HTR-8/SVneo (cell line): ENCODE measurements at places on chromosomes 3 and 15.

DNA sequence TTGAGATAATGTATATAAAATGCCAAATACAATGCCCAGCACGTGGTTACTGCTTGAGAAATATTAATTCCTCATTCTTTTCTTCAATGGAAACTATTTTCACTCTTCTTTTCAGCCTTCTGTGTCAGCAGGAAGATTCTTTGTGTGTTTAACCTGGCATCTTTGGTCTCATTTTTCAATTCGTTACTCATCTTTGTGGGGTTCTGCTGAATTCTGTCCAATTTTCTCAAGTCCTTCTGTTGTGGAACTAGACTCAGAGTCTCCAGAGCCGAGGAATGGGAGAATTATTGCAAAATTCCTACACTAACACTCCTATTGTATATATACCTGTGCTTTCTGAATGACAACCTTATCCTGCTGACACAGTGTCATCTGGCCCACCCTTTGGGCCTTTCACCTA is 96.8 kb upstream of the RGMA start:
- DNase-seq: no peak

- no peak for DNase-seq
These were observed 68.9 kb upstream of the DCLK3 start for GRCh38 chr3:36833160-36833814.

GRCh38 chr15:68637767-68638404 is 59.1 kb downstream of the CORO2B start:
- DNase-seq: no peak

DNA sequence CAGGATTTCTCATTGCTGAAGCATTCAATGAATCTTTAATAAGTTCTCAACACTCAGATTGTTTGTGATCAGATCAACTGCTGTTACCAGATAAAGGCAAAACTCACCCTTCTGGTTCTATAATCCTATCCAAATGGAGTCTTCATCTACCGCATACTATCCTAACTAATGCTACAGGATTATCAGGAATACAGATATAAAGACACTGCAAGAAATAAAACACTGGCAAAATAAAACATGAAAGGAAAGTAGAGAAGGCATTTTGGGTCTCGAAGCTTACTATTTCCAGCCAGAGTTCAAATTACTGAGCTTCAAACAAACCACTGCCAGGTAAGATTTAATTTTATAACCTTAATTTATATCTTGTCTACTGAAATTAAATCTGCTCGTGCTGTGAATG is 524 bp downstream of the CHRM5 start:
- DNase-seq: no peak

- DNase-seq: no peak
These were observed 27.4 kb downstream of the CALML4 start for GRCh38 chr15:68177742-68178141.

DNA sequence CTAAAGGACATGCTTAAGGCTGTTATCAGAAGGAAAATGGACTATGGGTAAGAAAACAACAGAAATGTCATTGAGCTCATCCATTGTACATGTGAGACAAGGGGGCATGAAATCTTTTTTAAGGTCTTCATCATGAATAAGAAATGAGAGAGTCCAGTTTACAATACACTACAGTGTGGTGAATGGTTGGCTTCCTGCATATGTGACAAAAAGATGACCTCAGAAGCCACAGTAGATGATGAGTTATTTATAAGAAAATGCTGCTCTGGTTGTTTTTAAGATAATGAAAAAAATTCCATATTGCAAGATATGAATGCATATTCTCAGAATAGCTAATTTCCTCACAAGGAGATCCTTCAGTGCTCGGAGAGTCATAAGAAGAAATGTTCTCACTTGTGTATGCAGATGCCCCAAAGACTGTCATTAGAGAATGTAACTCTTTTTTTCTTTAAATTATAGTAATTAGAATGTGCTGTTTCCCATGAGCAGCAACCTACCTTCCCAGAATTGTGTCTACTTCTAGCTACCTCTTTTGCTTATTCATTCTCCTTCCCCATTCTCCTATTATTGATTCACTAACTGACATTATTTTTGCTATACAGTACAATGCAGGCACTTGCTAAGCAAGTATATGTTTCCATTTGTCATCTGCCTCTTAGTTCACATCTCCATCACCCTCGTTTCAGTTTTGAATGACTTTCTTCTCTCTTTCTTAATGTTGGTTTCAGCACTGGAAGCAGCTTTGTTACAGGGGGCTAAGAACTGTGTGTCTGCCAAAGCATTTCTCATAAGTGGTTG is 152.0 kb upstream of the PEX5L start:
- DNase-seq: no peak

DNA sequence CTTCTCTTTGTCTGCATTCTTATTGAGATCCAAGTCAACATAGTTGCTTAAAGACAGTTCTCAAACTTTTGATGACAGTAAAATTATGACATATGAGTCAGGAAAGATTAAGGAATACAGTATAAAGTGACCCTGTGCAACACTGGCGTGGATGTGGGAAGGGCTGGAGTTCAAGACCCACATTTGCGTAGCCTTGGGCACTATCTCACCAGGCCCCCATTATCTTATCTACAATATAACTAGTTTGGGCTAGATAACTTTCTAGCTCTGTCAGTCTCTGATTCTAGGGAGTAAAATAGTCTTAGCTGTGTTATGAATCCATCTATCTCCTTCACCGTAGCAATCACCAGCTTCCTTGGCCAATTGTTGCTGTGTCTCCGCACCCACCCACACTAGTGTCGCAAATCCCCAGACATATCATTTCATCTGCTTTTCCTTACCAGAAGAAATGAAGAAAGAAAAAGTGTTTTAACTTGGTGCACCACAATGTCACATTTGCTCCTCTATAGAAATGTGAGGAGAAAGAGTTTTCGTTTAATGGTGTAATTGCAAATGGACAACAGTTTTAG is 14.9 kb upstream of the TM4SF4 start:
- DNase-seq: no peak

DNA sequence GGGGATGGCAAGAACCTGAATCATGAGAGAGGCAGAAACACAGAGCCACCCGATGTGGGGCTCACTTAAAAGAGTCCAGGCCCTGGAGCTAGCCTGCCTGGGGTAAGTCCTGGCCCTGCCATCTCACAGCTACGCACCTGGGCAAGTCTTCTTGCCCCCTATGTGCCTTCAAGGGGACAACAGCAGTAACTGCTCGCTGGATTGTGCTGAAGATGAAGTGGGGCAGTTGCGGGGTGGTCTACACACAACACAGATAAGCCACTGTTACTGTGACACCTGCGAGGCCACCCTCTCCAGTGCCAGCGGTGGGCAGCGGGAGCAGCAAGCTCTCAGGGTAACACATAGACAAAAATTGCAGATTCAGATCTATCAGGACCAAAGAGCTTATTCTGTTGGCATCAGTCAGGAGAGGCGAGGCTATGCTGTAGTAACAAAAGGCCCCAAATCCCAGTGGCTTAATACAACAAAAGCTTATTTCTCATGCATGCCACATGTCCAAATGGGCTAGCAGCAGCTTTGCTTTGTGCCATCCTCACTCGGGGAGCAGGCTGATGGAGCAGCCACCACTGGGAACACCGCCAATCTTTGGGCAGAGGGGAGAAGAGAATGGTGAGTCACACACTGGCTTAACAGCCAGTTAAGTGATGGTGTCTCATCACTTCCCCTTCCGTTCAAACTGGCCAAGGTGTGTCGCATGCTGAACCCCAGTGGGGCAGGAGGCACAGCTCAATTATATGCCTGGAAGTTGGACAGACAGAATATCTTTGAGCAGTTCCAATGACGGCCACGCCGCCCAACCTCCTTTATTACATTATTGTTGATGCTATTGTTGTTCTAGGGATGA is 78.3 kb downstream of the WNT7A start:
- peak; percentile 38 for DNase-seq

- DNase-seq: no peak
These were observed 213.6 kb downstream of the FEZF2 start for GRCh38 chr3:62159709-62160092.

DNA sequence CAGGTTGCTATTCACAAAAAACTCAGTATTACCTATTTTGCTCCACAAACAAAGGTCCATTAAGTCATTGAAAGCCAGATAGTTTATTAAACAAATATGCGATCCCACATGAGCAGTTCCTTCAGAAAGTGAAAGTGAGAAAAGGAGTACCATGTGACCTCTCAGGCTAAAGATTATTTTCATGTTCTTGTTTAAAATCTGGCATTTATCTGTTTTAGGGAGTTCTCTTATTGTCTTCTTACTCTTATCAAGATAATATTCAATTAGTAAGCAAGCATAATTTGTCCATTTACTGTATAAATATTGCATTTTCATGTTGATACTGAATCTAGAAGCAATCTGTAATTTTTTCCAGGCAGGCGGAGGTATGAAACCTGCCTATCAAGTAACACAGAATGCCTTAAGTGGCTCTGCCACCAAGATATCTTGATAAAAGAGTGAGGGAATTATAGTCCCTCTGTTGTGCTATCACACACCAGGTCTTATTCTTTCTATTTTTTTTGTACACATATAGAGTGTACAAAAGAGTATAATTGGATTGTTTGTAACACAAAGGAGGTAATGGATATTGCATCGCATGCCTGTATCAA is 20.1 kb upstream of the PLSCR5 start:
- peak; percentile 5 for DNase-seq

DNA sequence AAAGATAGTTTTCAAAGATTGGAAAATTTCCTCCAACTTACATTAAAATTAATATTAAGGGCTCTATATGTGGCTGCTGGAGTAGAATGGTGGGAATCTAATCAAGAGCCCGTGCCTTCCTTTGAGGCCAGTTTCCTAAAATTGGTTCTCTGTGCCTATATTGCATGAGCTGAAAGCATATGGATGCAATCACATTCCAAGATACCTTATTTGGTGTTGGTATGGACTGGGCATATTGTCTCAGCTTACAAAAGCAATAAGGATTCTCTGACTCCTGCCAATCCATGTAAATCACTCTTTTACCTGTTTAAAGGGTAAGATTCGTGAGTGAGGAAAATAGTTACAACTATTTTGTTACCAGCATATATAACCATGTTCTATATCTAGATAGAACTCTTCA is 111.6 kb downstream of the GREM1 start:
- DNase-seq: no peak

DNA sequence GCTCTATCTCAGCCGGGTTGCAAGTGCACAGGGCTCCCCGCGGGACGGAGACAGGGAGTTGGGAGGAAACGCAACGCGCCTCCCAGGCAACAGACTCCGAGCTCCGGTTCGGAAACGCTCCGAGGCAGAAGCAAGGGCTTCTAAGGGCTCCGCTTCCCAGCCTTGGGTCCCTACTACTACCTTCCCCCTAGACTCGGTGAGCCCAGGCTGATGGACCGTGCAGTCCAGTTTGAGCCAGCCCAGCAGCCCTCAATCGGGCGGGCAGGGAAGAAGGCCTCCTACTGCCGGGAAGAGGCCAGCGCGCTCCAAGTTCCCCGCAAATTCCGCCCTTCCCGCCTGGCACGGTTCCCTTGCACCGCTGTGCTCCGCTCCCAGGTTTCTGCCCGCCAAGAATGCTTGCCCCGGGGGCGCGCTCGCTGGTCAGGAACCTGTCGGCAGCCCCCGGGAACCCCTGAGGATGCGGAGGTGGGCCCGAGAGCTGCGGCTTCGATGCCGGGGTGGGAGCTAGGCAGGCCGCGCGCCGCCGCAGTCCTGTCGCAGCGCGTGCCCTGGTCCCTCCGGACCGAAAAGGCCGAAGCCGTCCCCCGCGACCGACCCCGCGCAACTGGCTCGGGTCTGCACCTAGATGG is 728 bp downstream of the TRANK1 start:
- no peak for DNase-seq

DNA sequence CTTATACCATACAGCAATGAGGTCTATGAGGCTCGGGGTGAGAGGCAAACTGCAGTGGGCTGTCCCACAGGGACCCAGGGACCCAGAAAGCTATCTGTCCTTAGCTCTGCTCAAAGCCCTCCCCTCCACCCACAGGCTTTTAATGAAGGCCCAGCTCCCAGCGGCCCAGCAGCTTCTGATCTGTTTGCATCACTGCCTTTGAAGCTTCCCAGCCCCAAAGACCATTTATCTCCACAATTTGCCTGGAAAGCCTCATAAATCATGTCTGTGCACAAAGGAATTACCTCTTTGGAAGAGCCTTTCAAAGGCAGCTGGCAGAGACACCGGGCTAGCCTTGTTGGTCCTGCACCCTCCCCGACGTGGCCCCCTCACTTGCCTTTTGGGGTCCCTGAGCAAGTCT is 123.9 kb downstream of the RAB11A start:
- DNase-seq: no peak

DNA sequence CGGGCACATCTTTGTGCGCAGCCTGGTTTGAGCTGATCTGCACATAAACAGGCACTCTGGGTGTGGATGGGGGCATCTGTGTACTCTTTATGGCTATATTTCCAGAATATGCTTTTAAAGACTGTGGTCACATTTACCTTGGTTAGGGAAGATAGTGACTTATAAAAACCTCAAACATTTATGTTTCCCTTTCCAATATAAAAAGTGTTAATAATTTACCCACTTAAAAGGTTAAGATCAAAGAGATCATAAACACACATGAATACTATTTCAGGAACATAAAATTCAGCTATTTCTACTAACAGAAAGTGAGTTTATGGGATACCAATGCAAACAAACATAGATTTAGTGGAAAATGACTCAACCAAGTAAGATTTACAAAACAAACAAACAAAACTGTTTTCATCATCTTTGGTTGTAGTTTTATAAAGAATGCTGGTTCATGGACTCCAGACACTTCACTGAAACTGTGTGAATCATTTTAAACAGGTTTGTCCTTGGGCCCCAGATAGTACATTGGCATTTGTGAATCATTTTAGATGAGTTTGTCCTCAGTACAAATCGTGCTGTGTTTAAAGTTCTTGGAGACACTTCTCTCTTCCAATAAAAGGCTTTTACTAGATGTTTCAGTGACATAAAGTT is 253.5 kb upstream of the CTDSPL start:
- no peak for DNase-seq

DNA sequence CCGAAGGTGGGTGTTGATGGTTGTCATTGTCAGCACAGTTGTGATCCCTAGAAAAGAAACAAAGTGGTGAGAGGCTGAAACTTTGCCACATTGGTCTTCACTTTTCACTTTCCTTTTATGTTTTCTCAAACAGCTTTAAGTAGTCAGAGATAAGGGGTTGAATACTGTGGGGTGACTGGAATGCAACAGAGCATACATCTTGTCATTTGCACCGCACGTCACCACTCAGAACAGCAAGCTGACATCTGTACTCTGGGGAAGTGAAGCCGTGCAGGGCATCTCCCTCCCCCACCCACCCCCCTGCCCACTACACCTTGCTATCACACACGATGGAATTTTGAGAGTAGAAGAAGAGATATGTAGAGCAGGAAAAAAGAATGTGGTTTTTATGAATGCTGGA is 211.7 kb downstream of the GABRB3 start:
- no peak for DNase-seq

DNA sequence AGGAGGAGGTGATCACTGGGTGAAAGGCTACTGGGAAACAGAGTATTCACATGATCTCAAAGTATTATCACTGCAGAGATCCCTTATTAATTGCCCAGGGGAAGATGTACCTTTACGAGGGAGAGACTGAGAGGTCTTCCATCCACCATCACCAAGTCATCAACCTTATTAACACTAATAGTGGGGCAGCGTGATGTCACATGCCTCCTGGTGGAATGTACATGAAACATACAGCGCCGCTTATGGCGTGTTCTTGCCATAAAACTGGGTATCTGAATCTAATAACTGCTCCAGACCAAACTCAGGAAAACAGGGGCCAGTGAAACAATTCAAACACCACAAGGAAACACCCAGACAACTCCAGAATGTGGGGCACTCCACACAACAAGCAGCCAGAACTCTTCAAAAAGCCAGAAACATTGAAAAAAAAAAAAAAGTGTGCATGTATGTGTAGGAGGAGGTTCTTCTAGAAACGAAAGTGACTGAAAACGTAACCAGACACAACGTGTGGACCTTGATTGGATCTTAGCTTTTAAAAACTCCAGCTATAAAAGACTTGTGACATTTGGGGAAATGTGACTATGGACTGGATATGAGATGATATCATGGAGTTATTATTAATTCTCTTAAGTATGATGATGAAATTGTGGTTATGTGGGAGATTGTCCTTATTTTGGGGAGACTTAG is 4.6 kb downstream of the STIMATE start:
- DNase-seq: no peak
